Anterior cingulate cortex (tissue), 58 donors: ENCODE measurements at places on chromosomes 16 and 17.

GRCh38 chr17:80461528-80462160 lies 14.8 kb downstream of the NPTX1 start:
- no peak for DNase-seq

DNA sequence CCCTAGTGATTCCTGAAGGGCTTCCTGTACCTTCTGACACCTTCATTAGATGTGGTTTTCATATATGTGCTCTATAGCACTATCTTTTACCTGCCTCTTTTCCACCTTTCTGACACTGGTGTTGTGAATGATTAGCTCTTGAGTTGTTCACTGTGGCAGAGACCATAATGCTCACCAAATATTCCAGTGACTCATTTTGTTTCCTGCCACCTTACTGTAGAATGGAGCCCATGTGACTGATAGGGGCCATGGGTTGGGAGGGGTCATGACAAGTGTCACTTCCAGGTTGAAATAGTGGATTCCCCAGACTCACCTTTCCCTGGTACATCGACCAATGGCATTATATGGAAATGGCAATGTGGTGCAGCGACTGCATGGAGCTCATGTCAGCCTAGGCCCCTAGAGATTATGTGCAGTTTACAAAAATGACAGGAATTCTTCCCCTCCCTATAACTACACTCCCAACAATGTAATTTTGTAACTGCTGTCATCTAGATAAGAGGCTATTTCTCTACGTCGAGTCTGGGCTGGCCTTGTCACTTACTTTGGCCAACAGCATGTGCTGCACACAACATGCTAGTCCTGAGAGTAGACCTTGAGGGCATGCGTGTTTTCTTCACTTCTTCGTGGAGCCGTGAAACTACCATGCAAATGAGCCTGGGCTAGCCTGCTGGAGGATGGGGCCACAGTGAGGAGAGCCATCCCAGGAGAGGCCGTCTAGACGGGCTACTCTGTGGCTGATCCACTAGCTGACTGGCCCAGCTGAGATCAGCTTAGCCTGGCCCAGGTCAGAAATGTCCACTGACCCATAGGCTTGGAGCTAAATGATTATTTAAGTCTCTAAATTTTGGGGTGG lies 409.5 kb downstream of the CA10 start:
- no peak for DNase-seq

DNA sequence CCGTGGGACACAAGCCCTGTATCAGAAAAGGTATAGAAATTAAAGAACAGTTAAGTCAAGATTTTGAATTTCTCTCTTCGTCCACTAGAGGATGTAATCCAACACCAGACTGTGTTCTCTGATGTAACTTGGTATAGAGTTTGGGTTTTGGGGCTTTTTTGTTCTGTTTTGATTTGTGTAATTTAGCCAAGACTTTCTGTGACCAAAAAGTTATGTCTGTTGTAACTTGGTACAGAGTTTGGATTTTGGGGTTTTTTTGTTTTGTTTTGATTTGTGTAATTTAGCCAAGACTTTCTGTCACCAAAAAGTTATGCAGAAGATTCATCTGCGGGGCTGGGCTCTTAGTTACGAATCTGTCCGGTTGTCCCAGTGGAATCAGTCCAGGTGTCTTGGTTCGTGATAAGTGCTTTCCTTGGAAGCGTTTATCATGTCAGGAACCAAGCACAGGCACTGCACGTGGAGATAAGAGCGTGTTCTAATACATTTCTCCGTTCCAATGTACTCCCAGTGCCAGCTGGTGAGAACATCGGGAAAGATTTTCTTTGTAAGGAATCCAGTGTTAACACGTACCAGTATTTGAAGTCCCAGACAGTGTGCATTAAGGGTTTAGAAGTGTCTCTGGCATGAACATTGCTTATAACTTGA lies 44.1 kb upstream of the SEC14L1 start:
- no peak for DNase-seq

DNA sequence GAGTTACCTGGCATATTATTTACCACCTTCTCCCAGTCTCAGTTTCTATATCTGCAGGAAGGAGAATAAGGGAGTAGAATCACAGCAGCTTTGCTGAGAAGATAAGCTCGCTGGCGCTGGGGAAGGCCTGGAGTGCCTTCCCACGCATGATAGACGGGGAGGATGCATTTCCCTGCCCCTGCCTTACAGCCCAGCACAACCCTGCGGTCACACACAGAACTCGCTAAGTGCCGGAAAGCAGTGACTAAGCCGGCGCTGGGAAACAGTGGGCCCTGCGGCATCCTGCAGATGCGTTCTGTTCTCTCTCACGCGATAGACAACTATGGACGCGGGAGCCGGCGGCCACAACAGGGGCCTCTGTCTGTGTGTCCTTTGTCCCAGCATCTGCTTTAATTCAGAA lies 4.8 kb downstream of the CA5A start:
- no peak for DNase-seq

DNA sequence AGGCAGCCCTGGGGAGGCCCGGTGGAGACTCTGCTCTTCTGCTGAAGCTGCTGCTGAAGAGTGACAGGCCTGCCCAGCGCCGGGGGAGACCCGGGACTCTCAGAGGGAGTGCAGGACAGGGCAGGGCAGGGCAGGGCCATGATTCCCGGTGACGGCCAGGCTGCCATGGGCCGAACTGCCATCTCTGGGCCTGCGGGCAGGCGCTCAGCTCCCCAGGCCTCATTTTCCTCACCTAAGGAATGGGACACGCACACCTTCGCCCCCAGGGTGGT lies 22.6 kb upstream of the SSTR5 start:
- no peak for DNase-seq

DNA sequence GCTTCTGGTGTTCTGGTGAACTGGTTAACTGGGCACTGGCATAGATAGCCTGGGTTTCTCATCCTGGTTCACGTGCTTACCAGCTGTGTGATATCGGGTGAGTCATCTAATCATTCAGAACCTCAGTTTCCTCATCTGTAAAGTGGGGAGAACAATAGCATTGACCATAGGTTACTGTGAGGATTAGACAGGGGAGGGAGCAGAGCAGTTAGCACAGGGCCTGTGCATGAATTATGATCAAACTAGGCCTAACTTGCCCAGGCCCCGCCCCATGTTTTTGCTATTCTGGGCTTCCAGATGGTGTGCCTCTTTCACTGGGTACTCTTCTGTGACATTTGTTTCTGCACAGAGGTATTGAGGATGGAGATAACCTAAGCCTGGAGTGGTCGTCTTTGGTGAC lies 4.6 kb upstream of the KLHL36 start:
- no peak for DNase-seq

DNA sequence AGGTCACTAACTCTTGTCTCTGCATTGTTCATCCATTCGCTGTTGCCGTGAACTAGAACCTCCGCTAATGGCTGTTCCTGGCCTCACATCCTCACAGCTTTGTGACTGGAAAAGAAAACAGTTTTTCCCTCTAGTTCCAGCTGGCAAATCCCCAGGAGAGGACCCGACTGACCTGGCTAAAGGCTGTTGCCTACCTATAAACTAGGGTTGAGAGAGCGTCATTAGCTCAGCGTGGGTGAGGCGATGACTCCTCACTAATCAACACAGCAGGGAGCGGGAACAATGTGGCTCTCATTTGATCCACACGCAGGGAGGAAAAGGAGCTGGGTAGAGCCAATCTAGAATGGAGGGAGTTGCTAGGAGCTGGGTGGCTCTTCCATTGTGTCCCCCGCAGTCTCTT lies 282.1 kb upstream of the IRX5 start:
- no peak for DNase-seq

DNA sequence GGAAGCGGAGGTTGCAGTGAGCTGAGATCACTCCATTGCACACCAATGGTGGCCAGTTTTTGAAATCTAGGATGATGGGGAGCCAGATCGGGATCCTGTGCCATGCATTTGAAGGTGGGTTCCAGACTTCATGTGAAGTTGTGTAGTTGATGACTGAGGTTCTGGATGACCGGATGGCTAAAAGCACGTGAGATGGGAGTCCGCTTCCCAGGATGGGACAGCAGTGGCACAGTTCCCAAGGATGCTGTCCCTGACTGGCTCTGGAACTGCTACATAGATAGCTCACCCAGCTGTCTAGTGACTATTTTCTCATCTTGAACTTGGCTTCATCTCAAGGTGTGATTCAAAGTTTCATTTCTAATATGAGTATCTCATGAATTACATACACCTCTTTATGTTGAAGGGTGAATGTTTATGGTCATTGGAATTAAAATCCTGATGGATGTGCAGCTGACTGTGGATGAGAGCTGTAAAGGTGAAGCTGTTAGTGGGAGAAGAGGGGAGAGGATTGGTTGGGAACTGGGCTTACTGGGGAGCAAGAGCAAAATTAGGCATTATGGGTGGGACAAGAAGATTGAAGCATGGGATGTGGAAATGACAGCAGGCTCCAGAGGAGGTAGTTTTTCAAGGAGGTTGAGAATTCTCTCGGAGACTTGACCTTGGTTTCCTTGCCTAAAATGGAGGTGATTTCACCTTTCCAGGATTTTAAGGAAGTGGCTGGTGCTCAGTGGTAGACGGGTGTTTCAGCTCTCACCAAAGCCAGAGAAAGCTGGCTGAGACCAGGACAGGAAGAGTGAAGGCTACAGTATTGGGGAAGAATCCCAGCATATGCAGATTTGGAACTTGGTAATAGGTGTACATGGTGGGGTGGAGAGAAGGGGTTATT lies 8.2 kb downstream of the TUFM start:
- DNase-seq, result no peak

DNA sequence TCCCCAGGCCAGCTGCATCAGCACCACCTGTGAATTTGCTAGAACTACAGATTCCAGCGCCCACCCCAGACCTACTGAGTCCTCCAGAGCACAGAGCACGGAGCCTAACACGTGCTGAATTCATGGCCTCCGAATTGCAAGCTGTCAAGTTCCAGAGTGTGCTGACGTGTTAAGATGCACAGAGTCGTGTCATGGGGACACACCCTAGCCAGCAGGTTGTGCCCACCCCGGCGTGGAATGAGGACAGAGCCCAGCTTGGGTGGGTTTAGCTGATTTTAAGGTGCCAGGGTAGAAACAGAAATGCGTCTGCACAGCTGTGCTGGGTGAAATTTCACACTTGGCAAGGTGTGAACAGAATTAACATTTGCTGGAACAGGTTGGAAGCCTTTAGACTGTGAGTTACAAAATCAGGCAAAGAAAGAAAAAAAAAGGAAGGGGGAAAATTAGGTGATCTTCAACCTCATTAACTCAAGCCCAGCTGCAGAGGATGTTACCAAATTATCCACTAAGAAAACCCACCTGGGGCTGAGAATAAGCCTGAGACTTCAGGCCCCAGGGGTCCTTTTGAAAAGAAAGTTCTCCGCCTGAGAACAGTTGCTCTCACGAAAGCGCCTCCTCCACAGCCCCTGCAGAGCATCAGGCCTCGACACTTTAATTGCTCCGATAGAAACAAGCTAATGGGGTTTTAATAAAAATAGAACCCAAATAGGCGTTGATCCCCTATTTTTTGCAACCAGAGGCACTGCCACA lies 27.1 kb downstream of the GINS3 start:
- DNase-seq, result no peak

- no peak for DNase-seq
Observed at GRCh38 chr17:79113699-79114457, 39.3 kb downstream of the ENGASE start.
